Heart left ventricle (tissue), 16 donors: ENCODE measurements at places on chromosomes 4 and X.

DNA sequence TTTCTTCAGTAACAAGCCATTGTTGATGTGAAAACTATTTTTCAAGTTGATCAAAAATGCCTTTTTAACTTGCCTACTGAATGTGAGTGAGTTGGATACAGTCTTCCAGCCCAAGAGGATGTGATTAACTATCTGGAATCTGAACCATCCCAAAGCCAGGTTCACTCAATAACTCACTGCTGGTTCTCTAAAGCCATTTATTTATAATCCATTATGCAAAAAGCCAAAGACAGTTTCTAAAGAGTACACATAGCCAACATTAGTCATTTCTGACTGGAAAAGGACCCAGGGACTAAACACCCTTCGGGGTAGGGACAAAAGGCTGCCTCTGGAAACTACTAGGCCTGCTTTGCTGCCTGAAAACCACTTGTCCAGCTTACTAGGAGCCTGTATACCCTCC lies 109.6 kb downstream of the SHROOM4 start:
- DNase-seq, result no peak

DNA sequence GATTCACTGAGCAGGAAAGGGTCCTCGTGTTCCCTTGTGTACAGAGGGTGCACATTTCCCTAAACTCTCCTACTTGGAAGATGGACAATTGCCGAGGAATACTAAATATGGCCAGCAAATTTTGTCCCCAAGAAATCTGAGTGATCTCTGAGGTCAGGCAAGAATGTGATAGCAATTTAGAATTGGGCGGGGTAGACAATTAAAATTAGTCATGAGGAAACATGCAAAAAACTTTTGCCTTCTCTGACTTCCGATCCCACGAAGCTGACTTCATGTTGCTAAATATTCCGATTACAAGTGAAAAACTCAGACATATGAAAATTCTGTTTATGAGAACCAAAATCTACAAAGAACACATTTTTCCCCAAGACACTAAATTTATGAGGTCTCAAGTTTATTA lies 453.9 kb upstream of the ZFP42 start:
- DNase-seq, result no peak

DNA sequence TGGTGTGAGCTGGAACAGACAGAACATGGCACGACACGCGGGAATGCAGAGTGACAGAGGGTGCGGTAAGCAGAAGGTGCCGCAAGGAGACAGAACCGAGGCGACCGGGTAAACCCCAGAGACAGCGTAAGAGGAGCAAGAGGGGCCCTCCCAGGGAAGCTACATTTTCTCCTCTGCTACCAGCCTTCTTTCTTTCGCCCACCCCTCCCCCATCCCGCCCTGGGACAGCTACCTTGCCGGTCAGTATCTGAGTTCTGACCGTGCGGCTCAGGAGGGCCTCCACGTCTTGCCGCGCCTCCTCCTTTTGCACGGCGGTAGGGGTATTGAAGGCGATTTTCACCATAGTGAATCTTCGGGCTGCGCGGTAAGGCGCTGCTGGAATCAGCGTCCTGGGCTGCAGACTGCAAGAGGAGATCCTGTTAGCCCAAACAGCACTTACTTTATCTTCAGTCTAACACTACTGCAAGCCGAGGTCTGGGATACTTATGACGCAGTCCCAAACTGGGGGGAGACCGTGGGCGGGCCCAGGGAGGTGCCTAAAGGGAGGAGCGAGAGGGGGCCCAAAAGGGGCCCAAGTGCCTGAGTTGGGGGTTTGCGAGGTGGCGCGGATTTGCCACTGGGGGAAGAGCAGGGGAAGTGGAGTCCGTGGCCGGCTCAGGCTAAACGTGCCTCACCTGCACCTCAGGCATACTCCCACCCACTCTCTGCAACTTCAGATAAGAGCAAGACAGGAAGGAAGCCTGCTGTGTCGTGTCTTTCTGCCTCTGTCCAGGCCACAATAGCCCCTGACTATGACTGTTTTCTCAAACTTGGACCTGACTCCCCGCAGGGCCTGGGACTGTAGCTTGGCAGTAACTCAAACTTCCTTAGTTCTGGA lies at the start of gene ITM2A:
TSS of gene ITM2A (minus strand) at position 462 of the 877 bp plus-strand sequence. CDS start at position 343, 119 bp downstream.
- DNase-seq, result peak; percentile 28

- no peak for DNase-seq
Observed at GRCh38 chr4:53713296-53713695, 122.0 kb upstream of the LNX1 start.

GRCh38 chrX:119423631-119424030 lies 24.5 kb downstream of the SLC25A43 start:
- no peak for DNase-seq

- DNase-seq, result no peak
Observed at GRCh38 chr4:142312391-142312790, 533.7 kb downstream of the INPP4B start.

DNA sequence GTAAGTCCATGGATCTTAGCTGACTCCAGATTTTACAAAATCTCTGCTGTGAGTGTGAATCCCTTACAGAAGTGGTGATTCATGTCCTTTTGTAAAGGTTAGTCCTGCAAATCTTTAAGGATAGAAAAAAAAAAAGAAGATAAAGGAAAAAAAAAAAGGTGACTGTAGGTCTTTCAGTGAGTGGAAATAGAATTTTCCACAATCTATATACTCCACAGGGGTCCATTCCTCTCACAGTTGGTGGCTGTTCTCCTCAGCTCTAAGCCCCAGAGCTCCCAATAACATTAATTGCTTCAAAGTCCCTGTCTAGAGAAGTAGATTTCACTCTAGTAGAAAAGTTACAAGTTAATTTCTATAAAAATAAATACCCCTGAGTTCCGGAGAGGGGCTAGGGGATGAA lies 189.1 kb downstream of the NDST4 start:
- no peak for DNase-seq

DNA sequence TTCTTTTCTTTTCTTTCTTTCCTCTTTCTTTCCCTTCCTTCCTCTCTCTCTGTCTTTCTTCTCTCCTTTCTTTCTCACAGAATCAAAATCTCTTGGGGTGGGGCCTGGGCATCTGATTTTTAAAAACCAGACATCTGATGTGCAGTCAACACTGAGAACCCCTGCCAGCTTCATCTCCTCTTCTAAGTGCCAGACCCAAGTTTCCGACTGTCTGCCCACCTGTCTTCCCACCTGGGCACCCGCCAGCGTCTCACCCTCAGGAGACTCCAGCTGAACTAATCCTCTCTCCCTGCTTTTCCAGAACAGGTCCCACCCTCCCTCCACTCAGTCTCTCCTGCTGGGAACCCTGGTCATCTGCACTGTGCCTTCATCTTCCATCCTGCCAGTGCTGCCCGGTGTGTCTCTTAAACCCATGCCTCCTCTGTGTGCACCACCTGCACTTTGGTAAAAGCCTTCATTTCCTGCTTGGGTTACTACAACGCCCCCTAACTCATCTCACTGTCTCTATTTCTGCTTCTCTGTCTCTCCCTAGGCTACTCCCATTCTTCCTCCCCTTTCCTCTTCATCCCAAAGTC lies 2.8 kb downstream of the SOD3 start:
- DNase-seq, result no peak

DNA sequence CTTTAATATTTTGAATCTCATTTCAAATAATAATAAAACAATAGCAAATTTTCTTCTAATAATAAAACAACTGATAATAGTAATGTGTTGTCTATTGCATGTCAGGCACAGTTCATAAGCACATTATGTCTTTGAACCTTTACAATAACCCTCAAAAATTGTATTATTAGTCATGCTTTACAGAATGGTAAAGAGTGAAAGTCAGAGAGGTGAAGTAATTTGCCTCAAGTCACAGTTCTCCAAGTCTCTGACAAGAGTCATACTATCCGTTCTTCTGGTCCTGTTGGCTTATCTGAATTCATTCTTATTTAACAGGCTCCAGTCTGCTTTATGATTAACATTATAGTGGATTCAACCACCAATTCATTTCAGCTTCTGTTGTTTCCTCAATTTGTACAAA lies 313.0 kb downstream of the AFF2 start:
- DNase-seq, result no peak

DNA sequence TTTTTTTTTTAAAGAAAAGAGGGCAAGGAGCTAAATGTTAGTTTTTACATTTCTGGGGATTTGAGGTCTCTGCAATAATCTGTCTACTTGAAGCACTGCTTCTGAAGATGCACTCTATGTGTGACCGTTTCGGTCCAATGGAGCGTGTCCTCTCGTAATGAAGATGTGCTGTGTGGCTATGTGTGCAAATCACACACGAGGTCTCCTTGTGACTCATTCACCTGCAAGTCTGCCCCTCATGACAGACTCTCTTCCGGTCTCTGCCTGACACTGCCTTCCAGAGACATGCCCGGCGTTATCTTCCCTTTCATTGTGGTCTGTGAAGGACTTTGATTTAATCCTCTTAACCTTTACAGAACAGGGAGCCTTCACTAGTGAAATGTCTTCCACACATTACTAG lies 84.3 kb downstream of the TRAM1L1 start:
- no peak for DNase-seq

DNA sequence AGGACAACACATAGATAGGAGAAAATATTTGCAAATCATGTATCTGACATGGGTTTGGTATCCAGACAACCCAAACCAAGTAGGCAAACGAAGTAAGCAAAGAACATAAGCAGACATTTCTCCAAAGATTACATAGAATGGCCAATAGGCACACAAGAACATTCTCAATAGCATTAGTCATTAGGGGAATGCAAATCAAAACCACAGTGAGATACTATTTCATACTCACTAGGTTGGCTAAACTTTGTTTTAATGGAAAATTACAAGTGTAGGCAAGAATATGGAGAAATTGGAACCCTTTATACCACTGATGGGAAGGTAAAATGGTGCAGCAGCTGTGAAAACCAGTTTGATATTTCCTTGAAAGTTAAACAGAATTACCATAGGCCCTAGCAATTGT lies 74.7 kb downstream of the CHRNA9 start:
- no peak for DNase-seq

- DNase-seq, result no peak
Observed at GRCh38 chrX:1535241-1536041, 1.5 kb downstream of the P2RY8 start.

DNA sequence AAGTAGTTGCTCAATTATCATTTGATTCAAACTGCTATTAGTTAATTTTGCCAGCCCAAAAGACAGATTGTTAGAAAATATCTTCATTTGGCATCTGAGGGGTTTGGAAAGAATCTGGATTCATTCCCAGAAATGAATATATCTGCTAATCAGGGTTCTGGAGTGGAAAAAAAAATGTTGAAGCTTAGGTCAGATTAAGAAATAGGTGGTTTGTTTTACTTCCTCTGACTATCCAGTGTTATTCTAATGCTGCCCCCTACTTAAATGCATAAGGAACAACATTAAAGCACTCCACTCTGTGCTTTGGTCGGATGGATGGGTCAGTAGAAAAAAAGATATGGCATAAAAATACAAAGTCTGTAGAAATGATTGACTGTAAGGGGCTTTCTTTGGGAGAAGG lies 89.0 kb downstream of the LUZP4 start:
- DNase-seq, result no peak

GRCh38 chr4:173503330-173504180 lies 26.5 kb downstream of the HAND2 start:
- DNase-seq, result no peak

GRCh38 chr4:108751321-108751720 lies 11.5 kb downstream of the ETNPPL start:
- DNase-seq, result no peak

- DNase-seq, result no peak
Observed at GRCh38 chrX:2552621-2553201, 51.9 kb upstream of the DHRSX start.

DNA sequence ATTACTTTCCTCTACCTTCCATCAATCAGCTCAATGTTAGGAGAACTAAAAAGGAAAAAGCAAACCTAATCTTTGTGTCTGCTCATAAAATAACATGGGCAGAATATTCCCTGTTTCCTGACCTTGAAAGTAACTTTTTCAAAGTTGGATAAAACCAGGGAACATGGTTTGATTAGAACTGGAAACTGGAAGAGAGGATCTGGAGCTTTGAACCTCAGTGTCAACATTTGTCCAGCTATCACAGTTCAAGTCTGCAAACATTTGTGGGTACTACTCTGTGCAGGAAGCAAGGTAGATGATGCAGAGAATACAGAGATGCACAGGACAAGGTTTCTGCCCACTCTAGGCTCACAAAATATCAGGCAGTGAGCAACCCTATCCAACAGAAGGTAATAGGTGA lies 86.4 kb upstream of the TAB3 start:
- DNase-seq, result no peak

- DNase-seq, result no peak
Observed at GRCh38 chr4:25180524-25181131, 20.4 kb upstream of the SEPSECS start.

DNA sequence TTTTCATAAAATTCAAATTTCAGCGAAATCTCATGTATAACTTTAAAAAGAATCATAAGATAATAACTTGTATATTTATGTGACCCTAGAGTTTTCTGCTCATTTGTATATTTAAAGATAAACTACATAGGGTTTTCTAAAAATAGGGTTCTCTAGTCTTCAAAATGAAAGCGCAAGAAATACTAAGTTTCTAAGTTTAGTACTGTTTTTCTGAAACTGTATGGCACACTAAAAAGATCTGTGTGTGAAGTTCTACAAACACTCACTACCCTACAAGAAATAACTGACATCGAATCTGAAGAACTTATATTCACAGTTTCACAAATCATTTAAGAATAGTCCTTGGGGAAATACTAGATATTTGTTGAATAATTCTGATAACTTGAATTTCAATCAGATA lies 38.7 kb upstream of the NDST4 start:
- DNase-seq, result no peak

- DNase-seq, result no peak
Observed at GRCh38 chrX:154712781-154713740, 37.8 kb downstream of the GAB3 start.

DNA sequence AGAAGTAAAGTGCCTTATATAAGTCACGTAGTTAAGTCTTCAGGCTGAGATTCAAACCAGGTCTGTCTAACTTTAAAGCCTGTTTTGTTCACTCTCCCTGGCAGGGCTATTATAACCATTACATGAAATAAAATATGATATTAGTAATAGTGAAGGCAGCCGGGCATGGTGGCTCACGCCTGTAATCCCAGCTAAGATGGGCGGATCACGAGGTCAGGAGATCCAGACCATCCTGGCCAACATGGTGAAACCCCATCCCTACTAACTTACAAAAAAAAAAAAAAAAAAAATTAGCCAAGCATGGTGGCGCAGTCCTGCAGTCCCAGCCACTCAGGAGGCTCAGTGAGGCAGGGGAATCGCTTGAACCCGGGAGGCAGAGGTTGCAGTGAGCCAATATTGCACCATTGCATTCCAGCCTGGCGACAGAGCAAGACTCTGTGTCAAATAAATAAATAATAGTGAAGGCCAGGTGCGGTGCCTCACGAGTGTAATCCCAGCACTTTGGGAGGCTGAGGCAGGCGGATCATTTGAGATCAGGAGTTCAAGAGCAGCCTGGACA lies 22.1 kb upstream of the SOWAHD start:
- DNase-seq, result no peak

- peak; percentile 63 for DNase-seq
Observed at GRCh38 chr4:57037982-57038604, 59.4 kb downstream of the POLR2B start.
